ENCODE measurements at places on chromosomes 12 and 14.

- no peak for DNase-seq
Observed at GRCh38 chr12:69613351-69613750, 2.6 kb upstream of the LRRC10 start.

DNA sequence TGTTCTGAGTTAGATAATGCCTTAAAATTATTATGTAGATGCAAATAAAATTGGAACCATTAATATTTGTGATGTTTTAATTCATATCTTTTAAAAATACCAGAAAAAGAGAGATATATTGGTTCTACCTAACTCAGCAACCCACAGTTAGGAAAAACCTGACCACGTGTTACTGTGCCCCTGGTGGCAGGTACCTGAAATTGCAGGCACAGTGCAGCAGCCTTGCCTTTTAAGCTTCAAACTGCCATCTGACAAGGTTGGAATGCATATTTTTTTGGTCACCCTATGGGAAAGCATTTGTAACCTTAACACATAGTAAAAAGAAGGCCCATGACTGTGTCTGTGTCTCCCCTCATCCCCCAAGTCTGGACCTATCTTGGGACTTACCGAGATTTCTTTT is 109.4 kb upstream of the NOS1 start:
- DNase-seq: no peak

- no peak for DNase-seq
Observed at GRCh38 chr12:116165036-116165425, 112.5 kb downstream of the MED13L start.

DNA sequence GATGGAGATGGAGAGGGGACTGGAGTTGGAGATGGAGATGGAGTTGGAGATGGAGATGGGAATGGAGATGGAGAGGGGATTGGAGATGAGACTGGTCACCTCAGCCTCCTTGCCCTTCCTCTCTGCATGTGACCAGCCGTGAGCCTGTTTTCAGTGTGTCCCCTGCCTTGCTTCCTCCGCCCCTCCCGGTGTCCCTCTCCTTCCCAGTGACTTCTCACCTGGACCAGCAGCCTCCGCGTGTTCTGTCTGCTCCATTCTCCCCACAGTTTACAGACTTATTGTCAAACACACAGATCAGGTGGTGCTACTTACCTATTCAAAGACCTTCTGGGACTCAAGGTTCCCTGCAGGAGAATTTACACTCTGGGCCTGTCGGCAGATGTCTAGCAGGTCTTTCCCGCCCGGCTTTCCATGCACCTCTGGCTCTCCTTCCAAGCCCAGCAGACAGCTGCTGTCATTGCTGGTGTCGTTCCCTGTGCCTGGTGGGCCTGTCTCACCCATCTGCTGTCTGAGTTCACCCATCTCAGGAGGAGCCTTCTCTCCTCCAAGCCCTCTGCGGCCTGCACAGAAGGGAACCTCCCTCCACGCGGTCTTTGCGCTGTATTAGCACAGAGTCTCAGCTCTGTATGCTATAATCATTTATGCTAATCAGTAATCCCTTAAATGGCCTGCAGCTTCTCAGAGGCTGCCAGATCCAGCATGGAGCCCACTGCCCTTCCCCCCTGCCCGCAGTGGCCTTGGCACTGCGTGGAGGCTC is 62.1 kb downstream of the ADGRD1 start:
- no peak for DNase-seq

- DNase-seq: no peak
Observed at GRCh38 chr12:68648179-68648578, 37.5 kb downstream of the RAP1B start.

- peak; percentile 39 for DNase-seq
Observed at GRCh38 chr12:92208613-92209121, 63.0 kb upstream of the BTG1 start.

DNA sequence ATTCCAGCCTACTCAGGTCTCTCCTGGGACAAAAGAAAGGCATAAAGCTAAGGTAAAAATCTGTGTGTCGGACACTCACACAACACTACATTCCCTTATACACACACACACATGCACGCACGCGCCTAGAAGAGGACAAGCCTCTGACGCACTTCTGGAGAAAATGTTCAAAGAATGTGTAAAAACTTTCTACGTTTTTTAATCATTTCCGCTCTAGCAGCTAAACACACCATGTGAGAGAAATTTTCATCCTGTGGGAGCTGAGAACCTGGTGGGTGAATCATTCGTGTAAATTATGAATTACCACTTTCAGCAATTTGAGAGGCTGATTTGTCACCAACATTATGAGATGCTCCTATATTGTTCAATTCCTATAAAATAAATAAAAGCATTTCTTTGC is 494.5 kb downstream of the TMEM132D start:
- no peak for DNase-seq

GRCh38 chr14:21852775-21853174 is 179.2 kb upstream of the OR4E1 start:
- no peak for DNase-seq

Data from activated gamma-delta T cell treated with Interleukin-2 at 50 U/mL for 16 hours (primary cell).